ENCODE measurements at places on chromosomes 2 and 18. TPM values are rescaled to one million over a fixed set of nuclear protein-coding genes. Genes with fewer than 3 reads are reported as not detected.

The ID2 gene
- total RNA-seq: 136 TPM

The PLCL1 gene
- not detected for total RNA-seq

The CDCA7 gene
- 48.9 TPM for total RNA-seq

The SCN1A gene
- total RNA-seq: not detected

The PTPN4 gene
- total RNA-seq: 17.0 TPM
